ENCODE measurements at places on chromosomes 7 and 10. TPM values are rescaled to one million over a fixed set of nuclear protein-coding genes. Genes with fewer than 3 reads are reported as not detected.

Gene GCK
- total RNA-seq: 0.80 TPM

Gene TUBAL3
- total RNA-seq: not detected

Gene TMEM184A
- total RNA-seq: 0.73 TPM

Gene CCL26
- total RNA-seq: not detected

Gene OIT3
- total RNA-seq: not detected

Gene UFSP1
- 0.77 TPM for total RNA-seq

Gene IKZF1
- 327 TPM for total RNA-seq

Gene ZNF853
- total RNA-seq: 1.7 TPM

Gene ARID5B
- total RNA-seq: 95.4 TPM

Gene PTPRN2
- 0.35 TPM for total RNA-seq

Gene ENKUR
- 0.08 TPM for total RNA-seq

All from activated naive CD4-positive, alpha-beta T cell treated with anti-CD3 and anti-CD28 coated beads, Interleukin-2, amount 50 U/mL, for 72 hours (primary cell).